ENCODE measurements at places on chromosomes 3 and 15.

- no peak for DNase-seq
Observed at GRCh38 chr3:64612916-64613526, 74.8 kb downstream of the ADAMTS9 start.

GRCh38 chr15:65752151-65752700, 39.9 kb downstream of the DENND4A start:
- no peak for DNase-seq

DNA sequence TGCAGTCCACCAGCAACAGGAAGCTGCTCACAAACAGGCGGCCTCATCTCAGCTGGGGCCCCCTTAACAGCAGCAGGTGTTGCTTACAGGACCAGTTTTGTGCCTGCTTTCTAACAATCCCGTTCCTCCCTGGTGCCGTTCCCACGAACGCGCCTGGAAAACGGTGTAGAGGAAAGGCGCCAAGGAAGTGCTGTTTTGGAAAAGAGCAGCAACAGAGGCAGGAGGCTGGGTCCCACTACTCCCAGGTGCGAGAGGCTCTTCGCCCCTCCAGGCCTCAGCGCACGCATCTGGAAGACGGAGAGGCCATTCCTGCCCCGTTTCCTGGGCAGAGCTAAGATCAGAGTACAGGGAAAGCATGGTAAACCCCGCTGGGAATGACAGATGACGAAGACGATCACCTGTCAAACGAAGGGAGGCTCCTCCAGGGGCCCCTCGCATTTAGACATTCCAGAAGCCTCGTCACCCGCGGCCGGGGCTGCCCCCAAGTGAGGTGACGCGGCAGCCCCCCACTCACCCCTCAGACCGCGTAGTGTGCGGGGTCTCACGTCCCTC, 603 bp downstream of the SCAPER start:
- DNase-seq, result no peak

GRCh38 chr3:10319804-10320203, 1.1 kb downstream of the SEC13 start:
- no peak for DNase-seq

GRCh38 chr15:65101891-65102708, 12.9 kb downstream of the UBAP1L start:
- no peak for DNase-seq

Measured in CD4-positive, alpha-beta T cell treated with Interleukin-4 for 4 hours (primary cell).